Hypothalamus (tissue), 51 donors: ENCODE measurements at places on chromosomes 5 and 9.

GRCh38 chr5:1718669-1719068 is 81.0 kb downstream of the MRPL36 start:
- no peak for DNase-seq

DNA sequence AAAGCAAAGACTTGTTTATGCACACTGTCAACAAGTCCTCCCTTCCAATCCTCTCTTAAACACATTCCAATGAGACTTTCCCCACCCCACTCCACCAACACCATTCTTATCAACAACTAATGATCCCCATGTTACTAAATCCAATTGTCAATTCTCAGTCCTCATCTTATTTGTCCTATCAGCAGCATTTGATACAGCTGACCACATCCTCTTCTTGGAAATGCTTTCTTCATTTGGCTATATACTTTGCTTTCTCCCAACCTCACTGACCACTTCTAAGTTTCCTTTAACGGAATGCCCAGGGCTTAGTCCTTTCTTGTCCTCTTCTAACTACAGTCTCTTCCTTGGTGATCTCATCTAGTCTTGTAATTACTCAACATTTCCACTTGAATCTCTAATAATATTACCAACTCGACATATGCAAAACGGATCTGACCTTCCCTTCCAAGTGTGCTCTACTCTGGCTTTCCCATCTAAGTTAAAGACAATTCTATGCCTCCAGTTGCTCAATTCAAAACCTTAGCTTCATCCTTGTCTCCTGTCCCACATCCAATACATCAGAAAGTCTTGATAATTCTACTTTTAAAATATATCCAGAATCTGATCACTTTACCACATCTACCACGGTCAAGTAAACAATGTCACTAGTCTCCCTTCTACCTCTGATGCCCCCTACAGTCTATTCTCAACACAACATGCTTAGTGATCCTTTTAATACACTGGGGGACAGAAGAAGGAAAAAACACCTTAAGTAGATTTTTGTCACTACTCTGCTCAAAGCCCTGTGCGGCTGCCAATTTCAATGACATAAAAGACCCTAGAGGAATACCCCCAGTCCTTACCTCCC is 25.5 kb downstream of the AGTPBP1 start:
- no peak for DNase-seq

DNA sequence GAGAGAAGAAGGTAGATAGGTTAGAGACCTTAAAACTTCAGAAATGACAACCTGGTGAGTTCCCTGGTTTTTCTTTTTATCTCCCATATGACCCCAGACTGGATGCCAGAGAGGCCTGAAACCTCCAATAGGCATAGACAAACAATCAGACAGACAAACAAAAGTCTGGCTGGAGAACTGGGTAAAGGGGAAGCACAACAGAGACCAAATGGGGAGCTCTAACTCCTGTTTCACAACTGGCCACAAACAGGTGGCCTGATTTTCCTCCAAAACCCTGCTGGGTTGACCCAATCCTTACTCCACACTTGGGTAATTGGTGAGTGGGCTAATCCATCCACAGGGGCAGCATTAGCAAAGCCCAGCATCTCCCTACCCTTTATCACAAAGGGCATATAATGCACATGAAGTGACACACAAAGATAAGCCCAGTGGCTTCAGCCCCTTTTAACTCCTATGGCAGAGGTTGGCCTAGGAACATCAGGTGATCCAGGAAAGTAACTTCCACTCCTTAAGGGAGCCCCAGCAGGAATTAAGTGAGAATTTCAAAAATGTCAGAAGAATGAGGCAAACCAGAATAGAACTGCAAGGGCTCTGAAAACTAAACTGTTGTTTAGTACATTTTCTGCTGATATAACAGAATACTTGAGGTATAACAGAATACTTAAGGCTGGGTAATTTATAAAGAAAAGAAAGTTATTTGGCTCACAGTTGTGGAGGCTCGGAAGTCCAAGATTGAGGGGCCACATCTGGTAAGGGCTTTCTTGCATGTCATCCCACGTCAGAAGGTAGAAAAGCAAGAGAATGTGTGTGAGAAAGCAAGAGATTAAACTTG is 60.9 kb upstream of the ROR2 start:
- DNase-seq: no peak

DNA sequence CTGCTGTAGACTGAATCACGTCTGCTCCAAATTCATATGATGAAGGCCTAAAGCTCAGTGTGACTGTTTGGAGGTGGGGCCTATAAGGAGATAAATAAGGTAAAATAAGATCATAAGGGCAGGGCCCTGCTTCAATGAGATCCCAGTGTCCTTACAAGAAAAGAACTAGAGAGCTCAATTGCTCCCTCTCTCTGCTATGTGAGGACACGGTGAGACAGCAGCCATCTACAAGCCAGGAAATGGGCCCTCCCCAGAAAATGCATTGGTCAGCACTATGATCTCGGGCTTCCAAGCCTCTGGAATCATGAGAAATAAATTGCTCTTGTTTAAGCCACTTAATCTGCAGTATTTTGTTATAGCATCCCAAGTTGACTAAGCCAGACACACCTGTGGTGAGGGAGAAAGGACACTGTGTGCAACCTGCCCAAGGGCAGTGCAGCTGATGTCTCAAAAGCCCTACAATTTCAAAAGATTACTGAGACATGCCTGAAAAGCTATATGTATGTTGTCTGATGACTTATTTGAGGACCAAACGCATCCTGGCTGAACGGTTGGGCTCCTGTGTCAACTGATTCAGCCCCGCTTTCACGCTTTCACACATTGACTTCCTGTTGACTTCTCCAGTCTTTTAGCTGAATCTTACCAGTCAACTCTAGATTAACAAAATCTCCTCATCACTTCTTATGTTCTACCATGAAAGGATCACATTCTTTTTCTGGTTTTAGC is 13.2 kb downstream of the GZMK start:
- no peak for DNase-seq

GRCh38 chr5:1255081-1255561 is 29.9 kb downstream of the SLC6A18 start:
- DNase-seq: no peak

DNA sequence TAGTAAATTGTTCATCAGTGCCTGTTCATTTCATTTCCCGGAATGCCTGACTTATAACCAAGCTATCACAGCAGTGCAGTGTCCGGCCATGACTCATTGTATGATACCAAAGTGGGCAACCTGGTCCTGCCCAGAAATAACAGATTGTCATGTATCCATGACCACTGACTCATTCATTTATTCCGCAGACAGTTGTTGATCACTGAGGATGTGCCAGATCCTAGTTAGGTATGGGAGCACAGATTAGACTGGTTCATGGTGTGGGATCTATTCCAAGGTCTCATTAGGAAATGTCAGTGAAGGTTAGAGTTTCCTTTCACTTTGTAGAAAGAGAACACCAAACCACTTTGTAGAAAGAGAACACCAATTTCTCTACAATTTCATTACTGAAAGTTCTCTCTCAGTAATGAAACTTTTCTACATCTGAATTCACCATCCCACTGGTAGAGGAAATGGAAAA is 8.7 kb downstream of the NREP start:
- DNase-seq: no peak

DNA sequence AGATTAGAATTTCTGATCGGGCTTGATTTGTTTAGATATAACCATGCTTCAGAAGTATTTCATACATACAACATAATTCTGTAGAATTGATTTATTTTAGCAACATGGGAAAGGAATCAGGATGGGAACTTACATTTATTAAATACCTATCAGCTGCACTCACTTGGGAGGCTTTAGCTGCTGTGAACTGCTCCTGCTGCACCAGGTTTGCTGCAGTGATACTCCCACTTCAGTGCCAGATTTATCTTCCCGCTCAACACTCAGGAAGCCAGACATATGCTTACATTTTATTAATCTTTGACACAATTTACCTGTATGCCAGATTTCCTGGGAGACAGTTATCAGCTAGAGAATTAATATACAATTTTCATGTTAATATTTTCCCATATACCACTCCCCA is 64.0 kb upstream of the PLCXD3 start:
- DNase-seq: no peak

- no peak for DNase-seq
Measured at GRCh38 chr5:172854971-172855370, 20.9 kb downstream of the ERGIC1 start.

DNA sequence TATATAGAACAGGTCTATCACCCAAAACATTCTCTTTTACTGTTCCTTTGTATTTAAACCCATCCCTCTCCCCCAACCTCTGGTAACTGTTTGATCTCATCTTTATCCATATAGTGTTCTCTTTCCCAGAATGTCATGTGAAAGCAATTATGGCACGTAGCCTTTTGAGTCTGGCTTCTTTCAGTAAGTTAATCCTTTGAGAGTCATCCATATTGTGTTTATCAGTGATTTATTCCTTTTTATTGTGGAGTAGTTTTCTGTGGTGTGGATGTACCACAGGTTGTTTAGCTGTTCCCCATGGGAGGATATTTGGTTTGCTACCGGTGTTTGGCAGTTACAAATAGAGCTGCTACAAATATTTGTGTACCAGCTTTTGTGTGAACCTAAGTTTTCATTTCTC is 38.0 kb downstream of the HMGXB3 start:
- DNase-seq: no peak

DNA sequence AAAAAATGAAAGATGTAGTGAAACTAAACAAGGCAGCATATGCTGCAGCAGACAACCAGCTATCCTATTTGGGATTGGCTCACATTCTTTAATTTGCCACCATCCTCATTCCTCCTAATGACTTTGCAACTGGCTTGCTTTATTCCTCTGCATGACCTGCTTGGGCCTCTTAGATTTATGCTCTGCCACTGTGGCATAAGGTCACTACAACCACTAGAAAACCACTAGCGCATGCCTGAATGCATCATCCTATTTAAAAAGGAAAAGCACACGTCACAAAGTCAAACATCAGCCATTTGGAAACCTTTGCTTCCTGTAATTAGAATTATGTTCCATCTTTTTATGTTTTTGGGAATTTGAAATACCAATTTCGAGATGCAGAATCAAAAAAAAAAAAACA is 40.8 kb upstream of the CCDC152 start:
- no peak for DNase-seq
